Muscle of back (tissue), 13 donors: ENCODE measurements at places on chromosomes 12 and 14. TPM values are rescaled to one million over a fixed set of nuclear protein-coding genes. Genes with fewer than 3 reads are reported as not detected.

DENR gene
- 69.0 TPM for polyA plus RNA-seq

IAPP gene
- not detected for polyA plus RNA-seq

POC1B gene
- 10.4 TPM for polyA plus RNA-seq

PRICKLE1 gene
- 29.5 TPM for polyA plus RNA-seq

CEBPE gene
- 0.16 TPM for polyA plus RNA-seq

RHEBL1 gene
- 1.0 TPM for polyA plus RNA-seq

DNA sequence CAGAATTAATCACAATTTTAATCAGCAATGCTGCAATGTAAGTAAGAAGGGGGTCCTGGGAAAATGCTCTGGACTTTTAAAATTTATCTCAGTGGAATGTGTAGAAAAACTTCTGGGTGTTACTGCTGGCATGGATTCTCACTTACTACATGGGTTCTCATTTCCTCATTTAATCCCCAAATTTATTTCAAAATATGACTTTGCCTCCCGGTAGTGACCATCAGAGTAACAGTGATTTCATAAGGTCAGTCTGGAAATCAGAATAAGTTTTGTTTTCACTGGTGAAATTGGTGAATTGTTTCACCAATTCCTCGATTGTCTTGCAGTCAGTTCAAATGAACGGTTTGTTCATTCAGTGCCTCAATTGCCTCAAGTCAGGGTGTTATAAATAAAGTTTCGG is 22.3 kb upstream of the DDHD1 start:
- no peak for DNase-seq

DNA sequence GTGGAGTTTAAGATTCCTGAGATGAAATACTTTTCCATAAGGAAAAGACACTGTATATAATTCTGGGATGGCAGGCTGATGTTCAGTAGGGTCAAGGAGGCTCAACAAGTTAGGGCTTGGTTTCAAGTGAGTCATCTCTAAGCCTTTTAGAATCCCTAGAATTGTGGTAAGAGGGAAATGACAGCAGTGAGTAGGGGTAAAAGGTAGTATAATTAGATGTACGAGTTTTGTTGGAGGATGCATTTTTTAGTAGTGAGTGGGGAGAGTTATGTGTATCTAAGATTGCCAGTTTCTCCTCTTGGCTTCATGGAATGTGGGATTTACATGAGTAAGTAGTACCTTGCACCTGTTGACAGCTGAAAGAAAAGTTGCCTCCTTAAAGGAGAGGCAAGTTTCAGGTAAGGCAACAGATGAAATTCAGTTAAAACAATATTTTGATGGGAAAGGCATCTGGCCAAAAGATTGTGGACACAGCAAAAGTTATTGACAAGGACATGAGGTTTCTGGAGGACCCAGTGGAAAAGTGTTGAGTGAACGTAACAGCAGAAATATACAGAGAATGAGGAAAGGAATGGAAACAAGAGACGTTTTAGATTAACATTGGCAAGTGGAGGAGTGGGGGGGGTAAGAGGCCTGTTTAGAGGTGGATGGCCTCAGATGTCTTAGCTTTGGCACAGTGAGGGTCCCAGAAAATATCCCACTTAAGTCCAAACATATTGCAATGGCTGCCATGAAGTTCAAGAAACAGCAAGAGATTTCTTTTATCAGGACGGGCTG is 21.8 kb downstream of the LMO3 start:
- peak; percentile 11 for DNase-seq

- no peak for DNase-seq
Observed at GRCh38 chr12:80219345-80219744, 120.0 kb downstream of the OTOGL start.

DNA sequence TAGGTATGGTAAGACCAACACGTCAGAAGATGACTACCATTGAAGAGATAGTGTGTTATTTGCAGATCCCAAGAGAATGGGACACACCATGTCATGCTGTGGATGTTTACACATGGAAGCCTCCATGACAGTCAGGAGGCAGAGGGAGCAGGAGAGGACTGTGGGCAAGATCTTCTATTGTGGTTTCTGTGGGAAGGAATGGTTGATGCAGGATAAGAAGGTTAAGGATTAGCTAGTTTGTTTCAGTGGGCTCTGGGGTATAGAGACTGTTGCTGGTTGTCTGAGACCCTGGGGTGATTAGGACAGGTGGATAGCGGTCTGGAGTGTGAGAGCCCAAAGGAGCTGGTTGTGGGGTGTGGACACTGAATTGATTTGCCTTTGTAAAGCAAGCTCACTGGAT is 23.3 kb downstream of the TAS2R7 start:
- DNase-seq, result no peak

DNA sequence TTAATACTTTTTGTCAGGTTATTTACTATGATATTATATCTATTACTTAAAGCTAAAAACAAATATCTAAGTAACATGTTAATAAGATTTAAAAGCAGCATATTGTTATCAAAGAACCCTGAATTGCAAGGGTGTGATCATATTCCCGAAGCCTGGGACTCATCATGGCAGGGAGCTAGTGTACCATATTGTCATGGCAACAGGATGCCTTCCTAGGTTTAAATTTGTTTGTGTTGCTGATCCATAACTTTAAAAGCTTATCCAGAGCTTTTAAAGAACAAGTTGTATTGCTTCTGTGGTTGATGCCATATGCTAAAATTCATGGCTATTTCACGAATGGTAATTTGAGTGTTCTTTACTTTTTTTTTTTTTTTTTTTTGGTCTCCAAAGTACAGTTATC is 500.5 kb downstream of the NAV3 start:
- no peak for DNase-seq

GRCh38 chr14:95471476-95471875 is 45.0 kb downstream of the SYNE3 start:
- no peak for DNase-seq

GRCh38 chr14:95285566-95285965 is 34.1 kb downstream of the CLMN start:
- DNase-seq, result no peak

DNA sequence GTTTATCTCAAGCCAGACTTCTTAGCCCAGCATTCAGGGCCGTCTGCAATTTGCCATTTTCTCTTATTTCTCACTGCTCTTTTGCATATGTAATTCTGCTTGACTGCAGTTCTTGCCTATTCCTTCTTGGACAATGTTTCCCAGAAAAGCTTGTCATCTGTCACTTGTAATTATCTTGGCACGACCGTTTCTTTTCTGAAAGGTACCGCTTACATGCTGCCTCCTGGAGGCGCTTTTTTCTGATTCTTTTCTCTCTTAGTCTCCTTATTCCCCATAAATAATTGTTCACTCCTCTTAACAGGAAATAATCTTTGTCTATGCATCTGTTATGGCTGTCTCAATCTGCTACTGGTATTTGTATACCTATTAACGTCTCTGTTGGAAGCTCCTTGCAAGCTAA is 1.2 kb upstream of the ALDH1L2 start:
- no peak for DNase-seq

DNA sequence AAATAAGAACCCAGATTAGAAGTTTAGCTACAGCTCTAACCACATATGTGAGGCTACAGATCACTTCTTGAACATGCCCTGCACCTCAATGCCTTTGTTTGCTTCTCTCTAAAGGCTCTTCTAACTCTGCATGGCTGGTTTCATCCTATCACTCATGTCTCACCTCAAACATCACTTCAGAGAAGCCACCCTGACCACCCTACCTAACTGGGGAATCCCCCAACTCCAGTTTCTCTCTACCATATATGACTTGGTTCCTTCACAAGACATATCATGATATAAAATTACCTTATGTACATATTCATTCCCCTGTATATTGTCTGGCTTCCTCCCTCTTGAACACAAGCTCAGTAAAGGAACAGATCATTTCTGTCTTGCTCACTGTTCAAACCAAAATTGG is 250.2 kb upstream of the GRIP1 start:
- DNase-seq, result no peak
